ENCODE measurements at places on chromosomes 2 and 18. TPM values are rescaled to one million over a fixed set of nuclear protein-coding genes. Genes with fewer than 3 reads are reported as not detected.

DNA sequence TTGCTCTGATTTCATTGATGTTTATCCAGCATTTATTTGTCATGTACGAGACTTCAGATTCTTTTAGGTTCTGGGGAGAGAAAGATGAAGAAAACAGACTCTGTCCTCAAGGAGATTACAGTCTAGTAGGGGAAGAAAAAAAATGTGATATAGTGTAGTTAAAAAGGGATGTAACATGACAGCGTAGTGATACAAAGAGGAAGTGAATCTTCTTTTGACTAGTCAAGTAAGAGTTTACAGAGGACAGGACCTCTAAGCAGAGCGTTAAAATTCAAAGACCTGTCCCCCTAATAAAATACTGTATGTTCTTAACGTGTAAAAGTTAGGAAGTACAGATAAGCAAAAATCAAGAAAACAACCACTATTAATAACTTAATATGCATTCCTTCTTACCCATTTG is 47.7 kb downstream of the NCOA1 start:
- DNase-seq: no peak

DNA sequence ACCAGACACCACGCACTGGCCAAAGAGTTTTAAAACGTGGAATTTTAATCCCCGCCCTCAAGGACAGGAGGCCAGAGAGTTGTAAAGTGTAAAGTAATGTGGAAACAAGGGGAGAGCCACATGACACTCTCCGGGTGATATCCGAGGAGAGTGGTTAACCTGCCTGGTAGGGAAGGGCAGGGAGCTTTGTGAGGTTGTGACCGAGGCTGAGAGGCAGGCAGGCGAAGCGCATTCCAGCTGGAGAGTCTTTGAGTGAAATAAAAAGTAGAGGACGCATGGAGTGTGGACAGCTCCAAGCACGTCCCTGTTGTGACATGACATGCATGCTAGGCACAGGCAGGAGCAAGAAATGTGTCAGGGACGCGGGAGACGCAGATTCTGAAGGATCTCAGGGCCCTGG is 539.5 kb downstream of the RNF144A start:
- DNase-seq: no peak

FMNL2 gene
- 37.9 TPM for polyA plus RNA-seq

MAPK4 gene
- polyA plus RNA-seq: 21.7 TPM

ACADL gene
- polyA plus RNA-seq: 10.5 TPM

PJVK gene
- 5.6 TPM for polyA plus RNA-seq

RPRD1A gene
- polyA plus RNA-seq: 19.3 TPM

CCBE1 gene
- 24.7 TPM for polyA plus RNA-seq
